ENCODE measurements at places on chromosomes 3 and 15.

DNA sequence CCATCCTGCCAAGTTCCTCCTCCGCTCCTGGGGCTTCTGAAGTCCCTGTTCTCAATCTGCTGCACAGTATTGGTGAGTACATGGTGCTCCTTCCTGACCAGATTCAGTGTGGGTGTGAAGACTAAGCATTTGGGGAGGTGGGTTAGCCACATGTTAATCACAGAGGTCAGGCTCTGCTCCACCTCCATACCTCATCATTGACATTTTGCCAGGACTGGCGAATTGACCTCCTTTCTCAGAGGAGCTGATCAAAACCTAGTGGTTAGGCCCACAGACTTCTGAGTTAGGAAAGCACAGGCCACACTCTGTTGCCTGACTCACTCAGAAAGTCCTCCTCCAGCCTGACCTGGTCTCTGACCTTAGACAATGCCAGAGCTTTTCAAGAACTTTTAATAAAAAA lies 8.4 kb upstream of the RPS17 start:
- DNase-seq, result no peak

DNA sequence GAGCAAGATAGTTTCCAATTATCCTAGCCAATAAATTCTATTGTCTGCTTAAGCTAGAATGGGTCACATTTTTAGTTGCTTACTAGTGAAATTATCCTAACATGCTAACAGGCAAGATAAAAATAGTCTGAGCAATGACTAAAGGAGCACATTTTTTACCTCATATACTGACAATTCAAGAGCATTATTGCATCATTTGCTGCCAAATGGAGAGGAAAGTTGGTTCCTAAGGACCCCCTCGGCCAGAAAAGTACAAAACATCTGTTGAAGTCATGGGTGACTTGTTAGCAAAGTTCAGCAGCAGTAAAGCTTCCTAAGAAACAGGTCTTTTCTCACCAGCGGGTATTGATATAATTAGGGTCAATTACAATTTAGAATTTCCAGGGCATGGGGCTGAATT lies 1001.0 kb downstream of the FHIT start:
- no peak for DNase-seq

- DNase-seq, result no peak
Observed at GRCh38 chr3:126160243-126161210, 19.9 kb downstream of the ALDH1L1 start.

DNA sequence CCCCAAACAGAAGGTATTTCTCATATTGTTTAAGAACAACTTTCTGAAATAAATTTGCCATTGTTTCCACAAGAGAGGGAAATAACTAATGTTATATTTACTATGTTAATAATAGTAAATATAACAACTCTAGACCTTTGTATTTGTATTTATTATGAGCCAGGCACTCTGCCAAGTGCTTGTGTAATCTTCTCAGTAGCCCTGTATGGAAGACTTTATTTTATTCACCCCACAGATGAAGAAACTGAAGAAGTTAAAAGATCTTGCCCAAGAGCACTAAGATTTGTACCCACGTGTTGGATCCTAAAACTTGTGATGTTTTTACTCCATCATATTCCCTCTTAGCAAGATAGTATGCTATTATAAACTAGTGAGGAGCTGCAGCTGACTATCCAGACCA lies 12.0 kb upstream of the GNB4 start:
- no peak for DNase-seq

DNA sequence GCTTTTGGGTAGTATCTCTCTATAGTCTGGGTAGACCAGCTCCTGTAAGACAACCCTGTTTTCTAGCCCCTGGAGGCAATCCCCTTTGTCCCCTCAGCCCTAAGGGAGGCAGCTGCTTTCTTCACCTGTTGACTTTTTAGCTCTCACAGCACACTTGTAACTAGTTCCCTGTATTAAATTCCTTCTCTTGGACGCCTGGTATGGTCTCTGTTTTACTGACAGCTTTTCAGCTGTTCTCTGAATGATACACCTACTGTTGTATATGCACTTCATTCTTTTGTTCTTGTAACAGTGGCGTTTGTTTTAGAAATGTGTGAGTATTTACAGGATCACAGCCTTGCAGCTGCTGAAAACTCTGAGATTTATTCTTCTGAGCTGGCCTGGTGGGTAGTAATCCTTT lies 413.0 kb upstream of the RBMS3 start:
- DNase-seq, result no peak

DNA sequence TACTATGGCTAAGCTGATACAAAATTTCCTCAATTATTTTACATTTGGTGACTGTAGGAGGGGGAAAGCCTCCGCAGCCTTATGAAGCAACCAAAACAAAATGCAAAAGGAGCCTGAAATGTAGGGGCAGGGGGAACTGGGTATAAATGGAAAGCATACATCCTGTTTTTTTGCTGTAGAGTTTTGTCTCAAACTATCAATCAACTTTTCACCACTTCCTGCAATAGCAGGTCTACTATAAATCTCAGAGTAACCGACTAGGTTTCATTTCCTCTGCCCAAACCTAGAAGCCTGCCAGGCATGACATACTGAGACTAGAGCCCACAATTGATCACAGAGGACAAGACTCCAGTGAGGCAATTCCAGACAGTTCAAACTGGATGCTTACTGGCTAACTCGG lies 91.3 kb downstream of the SHQ1 start:
- no peak for DNase-seq

GRCh38 chr3:35737934-35738706 lies 98.8 kb downstream of the ARPP21 start:
- no peak for DNase-seq

- DNase-seq, result no peak
Observed at GRCh38 chr3:78908236-78908635, 859.6 kb downstream of the ROBO1 start.

GRCh38 chr15:25226360-25226759 lies 212.5 kb downstream of the UBE3A start:
- no peak for DNase-seq

DNA sequence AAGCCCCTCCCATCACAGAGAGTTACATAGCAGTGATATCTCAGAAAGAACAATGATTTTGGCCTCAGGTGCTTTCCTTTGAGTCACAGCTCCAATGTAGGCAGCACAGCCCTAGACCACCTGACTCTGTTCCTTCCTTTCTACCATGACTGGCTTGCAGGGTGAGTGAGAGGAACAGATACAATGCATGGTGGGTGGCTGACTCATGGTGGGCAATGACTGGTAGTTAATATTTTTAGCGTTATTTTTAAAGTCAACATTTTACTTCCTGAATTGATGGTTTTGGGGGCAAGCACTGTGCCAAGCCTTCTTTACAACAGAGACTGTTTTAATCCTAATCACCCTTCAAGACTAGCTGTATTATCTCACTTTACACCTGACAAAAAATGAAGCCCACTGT lies 32.8 kb upstream of the ST3GAL6 start:
- no peak for DNase-seq

DNA sequence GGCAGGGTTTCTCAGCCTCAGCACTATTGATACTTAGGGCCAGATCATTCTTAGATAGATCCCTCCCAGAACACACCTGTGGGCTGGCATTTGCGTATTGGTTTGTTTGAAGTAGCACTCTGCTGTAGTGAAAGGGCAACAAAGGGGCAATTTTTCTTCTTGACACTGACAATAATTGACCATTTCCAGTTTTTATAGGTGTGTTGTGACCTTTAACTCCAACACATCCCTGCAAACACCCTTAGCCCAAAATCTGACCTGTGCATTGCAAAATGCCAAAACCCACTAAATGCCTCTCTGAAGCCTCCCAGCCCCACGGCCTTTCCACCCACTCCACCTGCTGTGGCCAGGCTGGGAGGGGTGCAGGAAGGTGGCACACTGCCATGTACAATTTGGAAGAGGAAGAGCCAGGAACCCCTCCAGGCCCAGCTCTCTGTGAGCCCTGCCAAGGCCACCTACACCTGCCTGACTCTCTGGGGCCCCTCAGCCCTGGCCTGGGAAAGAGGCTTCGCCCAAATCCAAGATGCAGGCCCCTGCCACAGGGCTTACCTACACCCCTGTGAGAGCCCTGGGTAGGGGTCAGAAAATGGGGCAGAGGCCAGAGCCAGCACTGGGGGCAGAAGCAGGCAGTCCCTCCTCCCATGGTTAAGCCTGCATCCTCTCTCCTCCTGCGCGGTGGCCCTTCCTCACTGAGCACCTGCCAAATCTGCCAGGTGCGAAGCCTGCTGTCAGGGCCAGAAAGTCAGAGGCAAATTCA lies 9.6 kb upstream of the CYP11A1 start:
- no peak for DNase-seq

- no peak for DNase-seq
Observed at GRCh38 chr15:83943849-83944404, 290.0 kb downstream of the ADAMTSL3 start.

DNA sequence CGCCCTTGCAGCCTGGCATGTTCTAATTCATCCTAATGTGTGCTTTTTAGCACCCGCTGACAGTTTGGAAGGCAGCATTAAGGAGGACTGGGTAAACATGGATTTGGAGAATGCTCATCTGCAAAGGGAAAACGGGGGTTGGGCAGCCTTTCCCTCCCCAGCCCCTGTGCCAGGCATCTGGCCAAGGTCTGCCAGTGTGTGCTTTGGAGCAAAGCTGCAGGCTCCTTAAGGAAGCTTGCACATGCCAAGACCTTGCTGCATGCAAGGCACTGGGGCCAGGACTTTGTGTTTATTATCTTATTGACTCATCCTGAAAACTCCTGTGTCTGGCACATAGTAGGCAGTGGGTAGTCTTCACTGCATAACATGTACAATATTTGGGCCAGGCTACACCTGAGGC lies 20.1 kb downstream of the FAM3D start:
- no peak for DNase-seq

- DNase-seq, result no peak
Observed at GRCh38 chr3:7194071-7194835, 333.3 kb downstream of the GRM7 start.

DNA sequence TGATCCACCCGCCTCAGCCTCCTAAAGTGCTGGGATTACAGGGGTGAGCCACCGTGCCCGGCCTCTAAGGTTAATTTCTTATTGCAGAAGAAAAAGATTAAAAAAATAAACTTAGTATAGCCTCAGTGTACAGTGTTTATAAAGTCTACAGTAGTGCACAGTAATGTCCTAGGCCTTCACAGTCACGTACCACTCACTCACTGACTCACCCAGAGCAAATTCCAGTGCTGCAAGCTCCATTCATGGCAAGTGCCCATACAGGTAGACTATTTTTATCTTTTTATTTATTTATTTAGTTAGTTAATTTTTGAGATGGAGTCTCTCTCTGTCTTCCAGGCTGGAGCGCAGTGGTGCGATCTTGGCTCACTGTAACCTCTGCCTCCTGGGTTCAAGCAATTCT lies 3.2 kb upstream of the FLNB start:
- no peak for DNase-seq

DNA sequence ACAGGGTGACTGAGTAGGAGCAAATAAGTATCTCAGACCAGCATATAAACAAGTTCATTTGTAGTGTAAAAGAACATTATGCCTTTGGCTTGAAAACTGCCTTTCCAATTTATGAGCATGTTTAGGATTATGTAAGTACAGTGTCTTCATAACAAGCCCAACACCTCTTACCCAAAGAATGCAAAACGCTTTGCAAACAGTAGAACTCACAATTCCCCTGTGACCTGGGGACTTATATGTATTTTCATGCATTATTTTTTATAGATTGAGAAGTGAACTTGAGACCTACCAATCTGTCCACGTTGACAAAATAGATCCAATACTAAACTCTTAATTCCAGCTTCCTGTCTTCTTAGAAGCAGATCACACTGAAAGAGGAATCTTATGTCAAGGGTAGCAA lies 202.1 kb downstream of the TP63 start:
- DNase-seq, result no peak

DNA sequence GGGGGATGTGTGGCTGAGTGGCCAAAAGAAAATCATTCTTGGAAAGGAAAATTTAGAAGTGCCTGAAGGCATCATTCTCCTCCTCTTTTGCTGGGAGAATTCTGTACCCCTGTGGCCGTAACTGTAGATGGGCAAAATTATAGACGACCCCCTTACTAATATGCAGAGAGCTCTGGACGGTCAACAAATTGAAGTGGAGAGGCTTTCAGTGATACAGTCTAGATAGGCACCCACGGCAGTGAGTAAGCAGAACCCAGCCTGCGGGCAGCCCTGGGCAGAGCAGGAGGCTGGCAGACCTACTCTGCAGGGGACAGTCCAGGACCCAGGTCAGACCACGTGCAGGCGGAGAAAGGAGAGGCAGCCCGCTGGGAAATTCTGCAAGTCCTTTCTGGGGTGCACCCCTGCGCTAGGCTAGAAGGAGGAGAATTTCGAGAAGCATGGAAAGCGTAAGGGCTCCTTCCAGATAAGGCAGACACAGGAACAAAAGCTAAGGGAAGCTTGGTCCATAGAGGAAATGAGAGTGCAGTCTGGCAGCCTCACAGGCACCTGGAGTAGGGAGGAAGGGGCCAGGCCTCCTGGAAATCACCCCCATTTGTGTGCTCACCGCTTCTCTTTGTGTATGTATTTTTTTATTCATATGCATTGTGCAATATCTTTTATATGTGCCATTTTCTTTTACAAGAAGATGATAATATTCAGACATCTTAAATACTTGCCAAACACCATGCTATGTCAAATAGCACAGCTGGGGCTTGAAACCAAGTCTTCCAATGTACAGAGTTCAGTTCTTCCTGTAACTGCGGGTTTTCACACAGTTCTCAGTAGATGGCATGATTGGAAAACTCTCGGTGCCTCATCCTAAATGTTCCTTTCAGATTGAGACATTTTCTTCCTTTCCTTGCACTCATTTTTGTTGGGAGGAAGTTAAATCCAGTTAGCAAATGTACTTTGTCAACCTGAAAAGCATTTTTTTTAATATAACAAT lies 40.2 kb downstream of the LRRK1 start:
- DNase-seq, result no peak

- no peak for DNase-seq
Observed at GRCh38 chr3:191922570-191922969, 461.6 kb downstream of the PYDC2 start.

GRCh38 chr3:187689984-187690383 lies 12.4 kb downstream of the RTP2 start:
- no peak for DNase-seq

DNA sequence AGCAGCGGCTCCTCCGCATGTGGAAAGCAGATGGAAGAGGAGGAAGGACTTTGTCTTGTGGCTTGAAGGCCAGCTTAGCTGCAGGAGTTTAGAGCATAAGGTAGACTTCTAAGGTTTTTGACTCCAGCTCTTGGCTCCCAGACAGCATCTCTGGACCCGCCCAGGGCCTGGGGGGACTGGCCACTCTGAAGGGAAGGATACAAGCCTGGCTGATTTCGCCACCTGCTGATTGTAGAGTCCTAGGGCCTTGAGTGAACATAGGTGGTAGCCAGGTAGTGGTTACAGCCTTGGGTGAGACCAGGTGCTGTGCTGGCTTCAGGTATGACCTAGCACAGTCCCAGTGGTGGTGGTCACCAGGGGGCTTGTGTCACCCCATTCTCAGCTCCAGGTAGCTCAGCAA lies 48.4 kb upstream of the RPL35A start:
- DNase-seq, result no peak

GRCh38 chr3:45591547-45592040 lies 3.0 kb upstream of the LIMD1 start:
- no peak for DNase-seq

GRCh38 chr3:125051715-125052581 lies 3.8 kb downstream of the HEG1 start:
- no peak for DNase-seq

GRCh38 chr3:132342183-132342582 lies 25.0 kb downstream of the ACP3 start:
- no peak for DNase-seq

- no peak for DNase-seq
Observed at GRCh38 chr3:1235526-1236120, 142.8 kb downstream of the CNTN6 start.
